ENCODE measurements at places on chromosomes 6 and 20.

DNA sequence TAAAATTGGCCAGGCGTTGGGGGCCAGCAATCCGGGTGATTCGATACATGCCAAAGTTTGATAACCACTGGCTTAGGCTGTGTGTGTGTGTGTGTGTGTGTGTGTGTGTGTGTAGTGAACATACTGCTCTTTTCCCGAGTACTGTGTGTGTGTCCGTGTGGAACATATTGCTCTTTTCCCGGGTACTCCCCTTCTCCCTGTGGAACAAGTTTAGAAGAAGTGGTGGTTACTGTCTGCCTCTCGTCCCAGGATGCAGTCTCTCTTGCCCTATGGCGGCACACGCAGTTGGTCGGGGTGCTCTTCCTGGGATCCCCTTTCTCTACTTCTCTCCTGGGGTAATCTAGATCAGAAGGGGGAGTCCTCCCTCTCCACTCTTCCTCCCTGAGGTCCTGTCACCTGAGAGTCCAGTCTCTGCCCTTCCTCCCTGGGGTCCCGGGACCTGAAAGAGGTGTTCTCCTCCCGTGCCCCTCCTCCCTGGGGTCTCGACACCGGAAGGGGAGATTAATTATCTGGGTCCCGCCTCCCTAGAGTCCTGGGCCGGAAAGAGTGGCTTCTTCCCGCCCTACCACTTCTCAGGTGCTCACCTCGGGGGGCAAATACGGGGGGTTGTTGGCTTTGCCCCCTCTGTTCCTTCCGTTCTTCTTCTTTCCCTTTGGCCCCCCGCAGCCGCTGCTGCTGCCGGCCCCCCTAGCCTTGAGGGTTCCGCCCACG lies 516 bp downstream of the GTPBP2 start:
- peak; percentile 37 for DNase-seq

- no peak for DNase-seq
These were observed 477.1 kb upstream of the SPTLC3 start for GRCh38 chr20:12531626-12532025.

DNA sequence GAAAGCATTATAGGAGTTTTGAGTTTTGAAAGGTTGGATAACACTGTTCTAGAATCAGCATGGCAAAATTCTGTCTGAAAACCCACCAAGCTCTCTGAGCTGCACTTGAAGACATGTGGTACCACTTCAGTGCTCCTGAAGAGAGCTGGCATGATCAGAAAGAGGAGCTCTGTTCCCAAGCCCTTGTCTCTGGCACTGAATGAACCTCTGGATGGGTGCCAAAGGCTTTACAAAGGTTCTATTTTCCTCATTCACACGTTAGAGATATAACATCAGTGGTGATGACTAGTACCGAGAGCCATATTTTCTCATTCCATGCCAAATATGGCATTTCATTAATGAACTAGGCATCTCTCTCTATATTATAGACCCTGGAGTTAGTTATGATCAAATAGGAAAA lies 301.8 kb upstream of the ID4 start:
- no peak for DNase-seq

GRCh38 chr20:23609486-23610109 lies 3.9 kb upstream of the CST9 start:
- no peak for DNase-seq

GRCh38 chr6:43405354-43405753 lies 22.0 kb upstream of the ABCC10 start:
- no peak for DNase-seq

GRCh38 chr6:9717568-9717967 lies 697.3 kb downstream of the TFAP2A start:
- no peak for DNase-seq

DNA sequence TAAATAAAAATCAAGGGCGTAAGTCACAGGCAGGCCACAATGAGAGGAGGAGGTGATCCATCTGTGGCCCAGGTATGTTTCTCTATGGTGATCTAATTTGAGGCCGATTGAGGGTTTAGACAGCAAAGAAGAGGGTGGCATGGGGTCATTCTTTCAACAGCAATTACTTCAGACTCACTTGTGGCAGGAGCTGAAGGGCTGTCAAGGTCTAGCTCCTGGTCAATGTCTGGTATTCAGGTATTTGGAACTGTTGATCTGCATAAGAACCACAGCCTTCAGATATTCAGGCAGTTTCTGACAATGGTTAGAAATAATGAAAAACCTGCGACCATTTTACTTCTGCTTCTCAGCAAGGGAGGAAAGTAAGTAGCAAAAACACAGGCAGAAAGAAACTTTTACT lies 259.6 kb downstream of the FOXC1 start:
- DNase-seq, result no peak

GRCh38 chr6:157323966-157324300 lies 614 bp upstream of the TMEM242 start:
- DNase-seq, result peak; percentile 45

DNA sequence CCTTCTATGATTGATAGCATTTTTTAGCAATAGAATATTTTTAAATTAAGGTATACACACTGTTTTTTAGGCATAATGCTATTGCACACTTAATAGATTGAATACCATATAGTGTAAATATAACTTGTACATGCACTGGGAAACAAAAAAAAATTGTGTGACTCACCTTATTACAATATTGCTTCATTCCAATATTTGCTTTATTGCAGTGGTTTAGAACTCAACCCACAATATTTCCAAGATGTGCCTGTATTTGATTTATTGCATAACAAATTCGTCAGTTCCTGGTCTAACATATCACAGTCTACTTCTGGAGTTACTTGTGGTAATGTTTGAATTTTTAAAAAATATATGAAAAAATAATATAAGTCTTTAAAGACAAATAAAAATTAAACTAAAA lies 41.9 kb upstream of the DEFB112 start:
- no peak for DNase-seq

DNA sequence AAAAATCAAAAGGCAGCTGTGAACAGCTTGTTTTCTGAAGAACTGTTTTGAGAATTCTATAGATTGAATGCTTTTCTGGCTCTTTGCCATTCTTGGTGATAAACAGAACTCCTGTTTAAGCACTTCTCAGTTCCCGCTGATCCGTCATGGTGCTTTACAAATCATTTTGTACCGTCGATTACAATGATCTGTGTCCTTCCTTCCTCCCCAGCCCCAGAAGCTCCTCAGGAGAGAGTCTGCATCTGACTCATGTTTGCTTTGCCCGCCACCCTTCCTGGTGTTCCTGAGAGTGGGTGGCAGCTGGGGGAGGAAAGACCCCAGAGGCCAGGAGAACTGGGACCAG lies 538.6 kb upstream of the MARCKS start:
- DNase-seq, result no peak

DNA sequence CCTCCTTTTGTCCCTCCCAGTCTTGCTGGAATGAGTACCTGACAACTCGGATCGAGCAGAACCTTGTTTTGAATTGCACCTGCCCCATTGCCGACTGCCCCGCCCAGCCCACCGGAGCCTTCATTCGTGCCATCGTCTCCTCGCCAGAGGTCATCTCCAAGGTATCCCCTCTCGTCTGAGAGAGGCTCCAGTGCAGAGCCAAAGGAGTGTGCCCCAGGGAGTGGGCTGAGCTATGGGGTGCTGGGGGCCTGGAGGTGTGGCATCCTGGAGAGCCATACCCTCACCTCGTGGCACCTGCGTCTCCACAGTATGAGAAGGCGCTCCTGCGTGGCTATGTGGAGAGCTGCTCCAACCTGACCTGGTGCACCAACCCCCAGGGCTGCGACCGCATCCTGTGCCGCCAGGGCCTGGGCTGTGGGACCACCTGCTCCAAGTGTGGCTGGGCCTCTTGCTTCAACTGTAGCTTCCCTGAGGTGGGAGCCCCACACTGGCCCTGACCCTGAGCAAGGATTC lies 8.8 kb downstream of the DNPH1 start:
- DNase-seq, result no peak

- no peak for DNase-seq
These were observed 443.0 kb downstream of the PLCB1 start for GRCh38 chr20:8575114-8575513.

DNA sequence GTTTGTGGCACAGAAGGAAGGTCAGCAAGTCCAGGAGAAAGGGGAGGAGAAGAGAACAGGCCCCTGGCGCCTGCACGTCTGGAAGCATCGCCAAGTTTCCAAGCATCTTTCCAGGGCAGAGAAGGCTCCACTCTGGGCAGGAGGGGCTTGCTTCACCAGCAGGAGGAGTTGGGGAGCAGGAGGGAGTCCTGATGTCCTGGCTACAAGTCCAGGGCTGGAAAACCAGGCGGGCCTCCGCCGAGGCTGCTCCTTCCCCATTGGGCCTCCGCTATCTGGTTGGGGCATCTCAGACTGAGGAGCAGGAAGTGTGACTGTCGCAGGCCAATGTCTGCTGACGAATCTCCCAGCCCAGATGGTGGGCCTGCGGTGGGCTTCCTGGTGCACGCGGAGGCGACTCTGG lies 421.9 kb downstream of the PREX1 start:
- no peak for DNase-seq

GRCh38 chr6:25008707-25009392 lies 73.1 kb upstream of the RIPOR2 start:
- no peak for DNase-seq

- no peak for DNase-seq
These were observed 738.4 kb downstream of the DHX35 start for GRCh38 chr20:39700528-39700927.

All from HCT116 (cell line).